ELF-1 (cell line): ENCODE measurements at places on chromosomes 13 and 19.

GRCh38 chr19:3556978-3557460, 367 bp downstream of the MFSD12 start:
- peak; percentile 49 for DNase-seq

DNA sequence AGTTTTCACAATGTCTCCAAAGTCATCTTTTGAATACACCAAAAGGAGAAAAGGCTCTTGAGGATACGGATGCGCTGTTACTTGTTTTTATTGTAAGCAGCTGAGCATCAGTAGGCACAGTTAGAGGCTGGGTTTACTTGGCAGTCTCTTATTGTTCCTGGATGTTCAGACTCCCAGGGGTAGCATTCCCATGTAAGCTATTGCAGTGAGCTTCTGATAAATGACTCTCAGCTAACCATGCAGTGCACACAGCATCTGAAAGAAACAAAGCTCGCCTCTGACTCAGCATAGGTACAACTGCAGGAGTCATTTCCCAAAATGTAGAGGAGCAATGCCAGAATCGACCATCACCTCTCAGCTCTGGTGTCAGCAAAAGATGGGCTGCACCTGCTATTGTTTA, 84.8 kb downstream of the DCT start:
- DNase-seq = no peak

GRCh38 chr13:33178209-33178840, 107.2 kb downstream of the STARD13 start:
- no peak for DNase-seq

GRCh38 chr13:99847318-99847750, 124.2 kb downstream of the ZIC5 start:
- no peak for DNase-seq

DNA sequence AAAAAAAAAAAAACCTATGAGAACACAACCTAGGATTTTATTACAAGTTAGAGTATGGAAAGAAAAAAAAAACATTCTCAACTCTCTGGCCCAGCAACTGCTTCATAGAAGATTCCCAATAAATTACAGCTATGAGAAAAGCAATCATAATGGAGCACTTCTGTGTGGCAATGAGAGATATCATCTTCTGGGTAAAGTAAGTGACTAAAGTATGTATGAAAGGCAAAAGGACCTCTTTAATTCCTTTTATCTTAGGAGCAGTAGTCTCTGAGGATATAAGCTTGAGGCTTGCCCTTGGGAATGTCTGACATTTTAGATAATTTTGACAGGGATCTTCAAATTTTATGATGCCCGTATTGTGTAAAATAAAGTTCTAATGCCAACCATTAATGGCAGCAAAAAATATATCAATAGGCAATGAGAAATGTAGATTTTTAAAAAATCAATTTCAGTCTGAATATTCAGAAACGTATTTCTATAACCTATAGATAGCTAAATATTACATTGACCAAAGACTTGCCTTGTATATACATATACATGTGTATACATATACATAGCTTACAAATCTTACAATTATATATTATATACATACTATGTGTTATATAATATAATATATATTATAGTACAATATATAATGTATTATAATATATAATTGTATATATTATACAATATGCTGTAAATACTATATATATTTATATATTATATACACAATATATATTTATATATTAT, 823.9 kb upstream of the SLITRK1 start:
- no peak for DNase-seq

GRCh38 chr19:39052243-39052746, 19.9 kb upstream of the FBXO27 start:
- peak; percentile 73 for DNase-seq

GRCh38 chr13:39170711-39171110, 132.5 kb downstream of the NHLRC3 start:
- DNase-seq = no peak

- no peak for DNase-seq
Measured at GRCh38 chr19:37855098-37855497, 51.3 kb downstream of the WDR87 start.

DNA sequence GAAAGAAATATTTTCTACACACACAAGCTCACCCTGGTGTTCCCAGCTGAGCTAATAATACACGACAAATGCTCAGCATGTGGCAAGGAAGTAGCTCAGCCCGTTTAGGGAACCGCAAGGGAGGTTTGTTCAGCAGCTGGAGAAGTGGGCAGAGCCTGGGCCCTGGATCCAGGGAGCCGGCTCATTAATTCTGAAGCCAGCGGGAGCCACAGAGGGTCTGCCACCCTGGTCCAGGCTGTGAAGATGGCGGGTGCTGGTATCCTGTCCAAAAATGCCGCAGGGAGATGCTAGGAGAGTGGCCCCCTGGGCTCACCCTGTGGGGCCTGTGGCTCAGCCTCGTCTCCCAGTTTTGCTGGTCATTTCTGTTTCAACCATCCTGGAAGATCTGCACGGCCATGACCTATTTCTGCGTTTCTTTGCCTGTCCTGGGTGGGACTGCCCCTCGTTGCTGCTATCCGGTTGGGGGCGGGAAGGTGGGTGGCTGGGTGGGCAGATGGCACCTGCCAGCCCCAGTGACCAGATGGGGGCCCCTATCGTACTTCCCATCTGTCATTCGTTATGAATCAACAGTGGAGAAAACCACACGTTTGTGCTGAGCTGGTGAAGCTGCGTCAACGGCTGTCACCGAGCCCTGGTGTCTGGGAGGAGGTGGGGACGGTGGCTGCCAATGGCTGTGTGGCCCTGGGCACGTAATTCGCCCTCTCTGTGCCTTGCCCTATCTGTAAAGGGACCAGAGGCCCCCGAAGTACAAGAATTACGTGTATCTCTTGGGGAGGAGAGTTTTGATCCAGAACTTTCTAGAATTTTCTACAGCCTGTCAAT, 2.7 kb upstream of the GNA15 start:
- DNase-seq = no peak

DNA sequence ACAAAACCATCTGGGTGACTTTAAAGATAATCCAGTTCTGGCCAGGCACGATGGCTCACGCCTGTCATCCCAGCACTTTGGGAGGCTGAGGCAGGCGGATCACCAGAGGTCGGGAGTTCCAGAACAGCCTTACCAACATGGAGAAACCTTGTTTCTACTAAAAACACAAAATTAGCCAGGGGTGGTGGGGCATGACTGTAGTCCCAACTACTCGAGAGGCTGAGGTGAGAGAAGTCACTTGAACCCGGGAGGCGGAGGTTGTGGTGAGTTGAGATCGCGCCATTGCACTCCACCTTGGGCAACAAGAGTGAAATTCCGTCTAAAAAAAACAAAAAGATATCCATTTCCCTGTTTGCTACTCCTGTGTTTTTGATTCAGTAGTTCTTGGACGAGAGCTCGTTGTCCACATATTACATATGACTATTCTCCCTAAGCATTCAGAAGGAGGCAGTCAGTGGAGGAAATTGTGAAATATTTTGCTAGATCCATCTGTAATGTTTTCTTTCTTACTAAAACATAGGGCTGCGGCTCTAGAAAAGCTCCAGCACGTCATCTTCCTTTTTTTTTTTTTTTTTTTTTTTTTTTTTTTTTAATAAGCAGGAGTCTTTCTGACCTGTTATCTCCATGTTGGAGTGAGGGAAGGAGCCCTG, 33.6 kb downstream of the ZNF701 start:
- no peak for DNase-seq

- DNase-seq = no peak
Measured at GRCh38 chr19:15265214-15265849, 33.1 kb upstream of the EPHX3 start.

GRCh38 chr13:90445179-90445578, 902.3 kb upstream of the MIR17HG start:
- peak; percentile 48 for DNase-seq

- DNase-seq = no peak
Measured at GRCh38 chr13:32881074-32881776, 135.0 kb upstream of the KL start.

- DNase-seq = no peak
Measured at GRCh38 chr19:4080473-4080872, 13.8 kb upstream of the ZBTB7A start.

DNA sequence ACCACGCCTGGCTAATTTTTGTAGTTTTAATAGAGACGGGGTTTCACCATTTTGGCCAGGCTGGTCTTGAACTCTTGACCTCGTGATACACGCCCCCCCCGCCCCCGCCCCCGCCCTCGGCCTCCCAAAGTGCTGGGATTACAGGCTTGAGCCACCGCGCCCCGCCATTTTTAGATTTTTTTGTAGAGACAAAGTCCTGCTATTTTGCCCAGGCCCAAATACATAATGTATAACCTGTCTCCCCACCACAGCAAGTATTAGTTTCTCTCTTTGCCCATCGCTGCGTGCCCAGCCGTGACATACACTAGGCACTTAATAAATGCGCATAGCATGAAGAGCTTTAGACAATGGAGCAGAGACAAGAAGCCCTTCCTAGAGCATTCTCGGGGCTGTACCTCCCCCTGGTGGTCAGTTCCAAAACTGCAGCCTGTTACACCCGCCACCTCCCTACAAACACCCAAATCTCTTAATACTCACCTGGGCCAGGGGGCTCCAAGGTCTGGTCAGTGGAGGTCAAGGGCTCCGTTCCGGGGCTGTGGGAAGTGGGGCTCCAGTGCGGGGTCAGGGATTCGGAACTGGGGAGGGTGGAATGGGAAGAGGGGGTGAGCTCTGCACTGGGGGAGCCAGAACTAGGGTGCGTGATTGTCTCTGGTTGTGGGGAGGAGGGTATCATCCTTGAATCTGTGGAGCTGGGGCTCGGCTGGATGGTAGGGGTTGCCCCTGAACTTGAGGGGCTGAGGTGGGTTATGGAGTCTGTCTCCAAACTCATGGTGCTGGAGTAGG, 22.5 kb downstream of the IQCN start:
- DNase-seq = peak; percentile 94

DNA sequence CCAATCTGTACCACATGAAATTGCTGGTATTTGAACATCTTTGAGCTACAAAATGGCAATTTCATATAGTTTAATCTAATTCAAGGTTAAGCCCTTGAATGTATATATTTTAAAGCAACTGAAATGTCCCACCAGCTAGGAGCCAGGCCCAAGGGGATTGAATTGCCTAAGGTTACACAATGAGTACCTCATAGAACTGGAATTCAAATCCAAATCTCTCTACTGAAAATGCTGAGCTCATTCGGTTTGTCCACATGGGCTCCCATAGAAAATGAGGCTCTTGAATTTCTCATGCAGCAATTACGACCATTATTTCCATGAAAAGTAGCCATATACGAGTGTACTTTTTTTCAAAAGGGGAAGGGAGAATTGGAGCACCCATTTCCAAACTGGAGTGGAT, 31.5 kb upstream of the FNDC3A start:
- DNase-seq = no peak

DNA sequence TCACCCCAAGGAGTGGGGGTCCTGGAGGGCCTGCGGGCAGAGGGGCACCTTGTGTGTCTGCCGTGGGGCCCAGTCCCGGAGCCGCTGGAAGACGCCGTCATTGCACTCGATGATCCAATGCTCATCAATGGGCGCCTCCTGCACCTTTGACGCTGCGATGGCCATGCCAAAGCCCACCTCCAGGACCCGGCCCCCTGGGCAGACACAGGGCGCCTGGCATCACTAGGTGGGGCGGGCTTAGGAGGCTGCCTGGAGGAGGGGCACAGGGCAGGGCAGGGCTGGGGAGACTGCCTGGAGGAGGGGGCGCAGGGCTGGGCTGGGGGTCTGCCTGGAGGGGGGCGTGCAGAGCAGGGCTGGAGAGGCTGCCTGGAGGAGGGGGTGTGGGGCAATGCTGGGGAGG, 1.6 kb downstream of the GAMT start:
- no peak for DNase-seq

DNA sequence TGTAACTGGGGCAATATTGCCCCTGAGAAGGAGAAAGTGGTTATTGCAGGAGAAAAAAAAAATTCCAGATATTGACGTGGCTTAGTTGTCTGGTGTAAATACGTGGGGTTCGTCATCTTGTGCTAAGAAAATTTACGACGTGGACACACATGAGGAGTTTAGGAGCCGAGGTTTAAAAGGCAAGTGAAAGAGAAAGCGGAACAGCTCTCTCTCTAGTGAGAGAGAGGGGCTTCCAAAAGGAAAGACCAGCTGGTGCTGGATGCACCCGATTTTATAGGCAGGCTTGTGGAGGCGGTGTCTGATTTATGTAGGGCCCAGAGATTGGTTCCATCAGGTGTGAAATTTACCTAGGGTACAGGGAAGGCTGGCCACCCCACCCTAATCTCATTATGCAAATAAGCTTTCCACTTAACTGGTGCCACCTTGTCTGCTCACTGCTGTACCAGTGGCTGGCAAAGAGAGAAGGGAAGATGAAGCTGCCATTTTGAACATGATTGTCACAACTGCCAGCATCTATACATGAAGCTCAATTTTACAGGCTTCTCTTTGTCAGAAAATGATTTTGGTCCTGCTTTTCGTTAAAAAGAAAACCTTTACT, 845.1 kb downstream of the DACH1 start:
- DNase-seq = no peak

GRCh38 chr13:29702912-29703351, 107.4 kb upstream of the SLC7A1 start:
- peak; percentile 82 for DNase-seq

GRCh38 chr13:43008596-43008995, 14.8 kb upstream of the DNAJC15 start:
- no peak for DNase-seq

DNA sequence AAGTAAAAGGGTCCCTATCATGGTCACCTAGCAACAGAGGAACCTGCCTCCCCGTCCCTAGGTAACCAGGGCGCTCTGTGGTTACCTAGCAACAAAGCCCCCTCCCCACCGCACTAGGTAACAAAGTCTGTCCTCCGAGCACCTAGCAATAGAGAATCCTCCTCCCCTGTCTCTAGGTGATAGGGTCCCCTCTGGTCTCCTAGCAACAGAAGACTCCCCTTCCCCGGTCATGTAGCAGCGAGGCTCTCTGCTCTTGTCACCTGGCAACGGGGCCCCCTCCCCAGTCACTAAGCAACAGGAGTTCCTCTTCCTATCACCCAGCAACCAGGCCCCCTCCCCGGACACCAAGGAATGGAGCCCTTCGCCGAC, 307 bp downstream of the JOSD2 start:
- no peak for DNase-seq

DNA sequence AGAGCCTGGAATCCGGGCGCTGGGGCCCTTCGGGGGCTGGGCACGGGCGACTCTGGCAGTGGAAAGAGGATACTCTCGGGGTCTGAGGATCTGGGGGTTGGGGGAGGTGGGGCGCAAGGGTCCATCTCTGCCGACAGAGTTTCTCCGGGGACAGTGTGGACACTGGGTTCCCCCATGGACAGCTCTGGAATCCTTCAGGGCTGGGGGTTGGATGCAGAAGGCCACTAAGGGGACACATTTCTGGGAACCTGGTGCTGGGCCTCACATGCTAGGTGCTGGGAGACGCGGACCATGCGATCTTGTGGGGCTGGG, 2.3 kb downstream of the TGFBR3L start:
- DNase-seq = no peak
